ENCODE measurements at places on chromosomes 12 and 14. TPM values are rescaled to one million over a fixed set of nuclear protein-coding genes. Genes with fewer than 3 reads are reported as not detected.

Gene SLC2A3
- total RNA-seq: 0.29 TPM

Gene MED13L
- total RNA-seq: 56.2 TPM

Gene NRIP2
- 4.7 TPM for total RNA-seq

Gene KRT82
- not detected for total RNA-seq

Gene KLHL33
- total RNA-seq: not detected

Gene BCL2L14
- 16.1 TPM for total RNA-seq

Gene SVOP
- not detected for total RNA-seq

Gene OAS3
- total RNA-seq: 7.1 TPM

Gene ZBTB42
- 5.1 TPM for total RNA-seq

Gene TNS2
- total RNA-seq: 164 TPM

Gene NINJ2
- total RNA-seq: 2.2 TPM

Gene ABHD12B
- total RNA-seq: not detected

Gene ARHGEF40
- 58.9 TPM for total RNA-seq

Gene ITGA5
- 81.1 TPM for total RNA-seq

Gene MYO1H
- not detected for total RNA-seq

Gene CMKLR1
- total RNA-seq: 6.4 TPM

Gene HELB
- total RNA-seq: 8.0 TPM

Gene OTOGL
- total RNA-seq: 1.7 TPM

Gene SMIM41
- 7.8 TPM for total RNA-seq

Gene KCNJ8
- total RNA-seq: 10.6 TPM

Gene OR4N2
- not detected for total RNA-seq

Gene MTRFR
- 3.1 TPM for total RNA-seq

Gene HCAR1
- total RNA-seq: not detected

Gene CCND2
- total RNA-seq: 28.7 TPM

Gene RIPK3
- total RNA-seq: 6.4 TPM

Gene C14orf119
- 25.2 TPM for total RNA-seq

Gene GOLGA3
- 75.5 TPM for total RNA-seq

Gene SLC10A1
- not detected for total RNA-seq

Gene BRI3BP
- 19.4 TPM for total RNA-seq

Gene IQSEC3
- not detected for total RNA-seq

Gene ZNF605
- 12.9 TPM for total RNA-seq

Gene CHD8
- total RNA-seq: 117 TPM

Gene GNB3
- total RNA-seq: not detected

Gene KCNH3
- not detected for total RNA-seq

Gene RNASE3
- total RNA-seq: not detected

Data from stomach (tissue), 19 donors.